NT2/D1 (cell line): ENCODE measurements at places on chromosomes 13 and 19.

GRCh38 chr13:57633141-57633949, 1.8 kb downstream of the PCDH17 start:
- DNase-seq, result no peak

DNA sequence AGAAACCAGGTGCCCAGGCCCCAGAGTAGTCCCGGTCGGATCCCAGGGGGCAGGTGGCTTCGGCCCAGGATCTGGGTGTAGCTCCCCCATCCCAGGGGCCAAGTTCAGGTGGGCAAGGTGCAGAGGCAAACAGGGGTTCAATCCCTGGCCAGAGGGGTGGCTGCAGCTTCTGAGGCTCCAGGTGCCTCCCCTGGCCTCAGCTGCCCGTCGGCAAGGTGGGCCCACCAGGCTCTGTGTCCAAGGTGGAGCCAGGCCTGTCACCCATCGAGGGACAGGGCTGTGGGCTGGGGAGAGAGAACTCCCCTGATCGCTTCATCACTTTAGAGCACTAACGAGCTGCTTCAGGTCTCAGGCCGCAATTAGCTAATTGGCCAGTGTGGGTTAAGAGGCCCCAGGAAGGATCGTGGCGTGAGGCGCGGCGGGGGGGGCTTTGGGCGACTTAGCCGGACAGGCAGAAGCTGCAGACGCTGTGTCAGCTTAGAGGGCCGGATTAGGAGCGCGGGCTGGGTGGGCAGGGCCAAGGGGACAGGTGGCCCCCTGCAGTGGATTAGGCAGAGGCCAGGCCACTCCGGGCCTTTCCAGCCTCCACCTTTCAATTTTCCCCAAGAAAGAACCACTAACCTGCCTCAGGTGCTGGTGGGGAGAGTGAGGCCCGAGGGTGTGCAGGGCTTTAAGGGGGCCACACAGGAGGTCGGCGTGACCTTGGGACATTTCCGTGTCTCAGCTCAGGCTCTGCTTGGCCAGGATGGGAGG, 2.8 kb upstream of the RAX2 start:
- DNase-seq, result no peak

GRCh38 chr13:44011036-44011435, 131.3 kb downstream of the LACC1 start:
- DNase-seq, result no peak

- DNase-seq, result no peak
Measured at GRCh38 chr19:34269968-34270621, 15.7 kb downstream of the GARRE1 start.

DNA sequence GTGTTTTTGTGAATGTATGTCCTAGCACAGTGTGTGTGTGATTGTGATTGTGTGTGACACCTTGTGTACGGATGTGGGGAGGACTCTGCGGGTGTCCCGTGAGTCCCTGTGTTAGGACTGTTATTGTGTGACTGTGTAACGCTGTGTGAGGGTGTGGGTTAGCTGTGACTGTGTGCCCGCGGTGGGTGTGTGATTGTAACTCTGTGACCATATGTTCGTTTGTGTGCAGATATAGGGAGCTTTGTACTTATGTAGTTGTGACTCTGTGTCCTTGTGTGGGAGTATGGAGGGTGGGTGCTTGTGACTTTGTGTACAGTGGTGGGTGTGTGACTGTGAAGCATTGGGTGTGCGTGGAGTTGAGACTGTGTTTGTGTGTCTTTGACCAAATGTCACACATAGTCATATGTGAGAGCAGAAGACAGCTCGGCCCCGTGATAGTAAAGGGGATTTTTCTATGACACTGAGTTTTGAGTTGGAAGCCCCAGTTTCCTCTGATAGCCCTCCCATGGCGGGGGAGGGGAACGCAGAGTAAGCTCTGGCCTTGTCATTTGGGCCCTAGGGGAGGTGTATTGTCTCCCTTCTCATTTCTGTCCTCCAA, 949 bp upstream of the ZNF260 start:
- DNase-seq, result no peak

GRCh38 chr19:4391306-4391693, 9.0 kb downstream of the SH3GL1 start:
- no peak for DNase-seq

DNA sequence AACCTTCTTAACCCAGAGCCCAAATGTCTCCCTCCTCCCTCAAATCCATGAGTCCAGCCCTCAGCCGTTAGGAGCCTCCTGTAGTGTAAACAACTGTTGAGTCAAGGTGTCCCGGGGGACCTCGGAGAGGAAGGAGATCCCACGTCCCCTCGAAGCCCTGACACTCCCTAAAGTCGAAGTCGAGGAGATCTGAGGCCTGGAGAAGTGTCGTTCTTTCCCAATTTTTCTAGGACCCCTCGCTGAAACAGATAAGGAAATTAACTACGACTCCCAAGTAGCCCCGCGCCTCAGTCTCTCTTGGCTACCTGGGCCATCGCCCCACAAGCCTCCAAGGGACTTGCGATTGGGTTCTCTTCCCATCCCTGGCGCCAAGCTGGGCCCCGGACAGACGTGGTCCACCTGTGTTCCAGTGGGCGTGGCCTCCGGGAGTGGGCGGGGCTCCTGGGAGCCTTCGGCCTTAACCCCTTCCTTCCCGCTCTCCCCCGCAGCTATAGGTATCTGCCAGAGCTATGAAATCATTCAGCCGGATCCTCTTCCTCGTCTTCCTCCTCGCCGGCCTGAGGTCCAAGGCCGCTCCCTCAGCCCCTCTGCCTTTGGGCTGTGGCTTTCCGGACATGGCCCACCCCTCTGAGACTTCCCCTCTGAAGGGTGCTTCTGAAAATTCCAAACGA, 869 bp downstream of the GFY start:
- DNase-seq, result no peak

DNA sequence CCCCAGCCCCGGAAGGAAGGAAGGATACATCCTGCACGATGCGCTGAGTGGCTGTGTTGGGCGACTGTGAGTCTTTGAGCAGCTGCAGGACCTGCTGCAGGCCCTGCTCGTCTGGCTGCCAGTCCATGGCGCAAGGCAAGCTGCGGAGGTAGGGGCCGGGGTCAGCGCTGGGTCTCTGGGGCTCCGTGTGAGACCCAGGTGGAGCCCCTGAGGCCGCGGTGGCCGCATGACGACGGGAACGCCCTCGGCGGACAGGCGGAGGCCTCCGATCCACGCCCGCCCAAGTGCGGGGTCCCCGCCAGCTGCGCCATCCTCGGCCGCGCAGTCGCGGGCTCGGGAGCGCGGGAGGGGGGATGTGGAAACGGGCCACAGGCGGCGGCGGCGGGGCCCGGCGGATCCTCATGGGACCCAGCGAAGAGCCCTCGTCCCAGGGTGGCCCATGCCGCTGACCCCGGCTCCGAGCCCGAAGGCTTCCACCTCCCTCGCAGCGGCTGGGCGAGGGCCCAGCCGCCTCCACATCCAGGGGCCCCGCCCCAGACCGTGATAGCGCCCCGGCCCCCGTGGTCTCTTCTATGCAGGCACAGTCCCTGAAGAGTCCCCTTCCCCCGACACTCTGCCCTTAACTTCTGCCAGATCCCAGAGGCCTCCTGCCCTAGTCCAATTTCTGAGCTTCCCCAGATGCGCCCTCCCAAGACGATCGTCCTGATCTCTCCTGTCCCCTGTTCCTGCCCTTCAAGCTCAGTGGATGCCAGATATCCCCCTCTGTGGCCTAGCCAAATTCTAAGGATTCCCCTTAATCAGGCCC, 2.7 kb downstream of the TNPO2 start:
- DNase-seq, result no peak

GRCh38 chr13:100363285-100363711, 225.3 kb downstream of the GGACT start:
- DNase-seq, result no peak

- DNase-seq, result no peak
Measured at GRCh38 chr13:100921139-100921538, 246.5 kb upstream of the TMTC4 start.

DNA sequence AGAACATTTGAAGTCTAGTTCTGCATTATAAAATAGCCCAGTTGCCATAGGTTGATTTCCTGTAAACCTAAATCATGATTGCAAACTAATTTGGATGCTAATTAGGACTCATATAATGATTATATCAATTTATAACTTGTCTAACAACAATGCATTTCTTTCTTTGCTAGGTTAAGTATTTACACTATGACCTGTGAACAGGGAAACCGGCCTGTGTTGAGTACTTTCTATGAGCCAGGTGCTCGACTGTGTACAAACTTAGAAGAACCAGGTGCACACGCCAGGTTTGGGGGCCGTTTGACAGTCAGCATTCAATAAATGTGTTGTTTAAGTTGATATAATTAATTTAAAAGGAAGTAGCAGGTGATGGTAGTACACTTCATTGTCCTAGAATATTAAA, 203.1 kb downstream of the TM9SF2 start:
- no peak for DNase-seq

- DNase-seq, result no peak
Measured at GRCh38 chr13:23751195-23751594, 138.0 kb downstream of the MIPEP start.

- no peak for DNase-seq
Measured at GRCh38 chr13:24179486-24179850, 18.9 kb downstream of the SPATA13 start.

GRCh38 chr19:19232261-19232721, 20.5 kb downstream of the NCAN start:
- no peak for DNase-seq

- DNase-seq, result no peak
Measured at GRCh38 chr13:23758798-23759527, 130.2 kb downstream of the MIPEP start.

GRCh38 chr19:4354897-4355296, 11.5 kb downstream of the MPND start:
- no peak for DNase-seq

GRCh38 chr13:96403651-96404050, 313.7 kb downstream of the HS6ST3 start:
- DNase-seq, result no peak

GRCh38 chr13:94291631-94292322, 187.7 kb downstream of the DCT start:
- DNase-seq, result no peak

DNA sequence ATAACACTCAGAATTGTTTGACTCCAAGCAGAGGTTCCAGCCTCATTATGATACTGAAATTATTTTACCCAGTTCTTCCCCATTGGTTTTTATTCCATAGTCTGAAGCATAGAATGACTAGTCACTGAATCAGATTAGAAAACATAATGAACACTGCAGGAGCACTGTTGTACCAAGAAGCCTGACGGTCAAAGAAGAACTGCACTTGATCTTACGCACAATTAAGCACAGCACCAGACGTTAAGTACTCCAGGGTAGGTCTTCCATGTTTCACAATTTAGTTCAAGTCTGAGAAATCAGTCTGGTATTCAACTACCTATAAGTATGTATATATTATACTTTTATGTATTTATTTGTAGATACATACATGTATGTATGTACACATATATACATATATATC, 973.5 kb upstream of the SPRY2 start:
- DNase-seq, result no peak

DNA sequence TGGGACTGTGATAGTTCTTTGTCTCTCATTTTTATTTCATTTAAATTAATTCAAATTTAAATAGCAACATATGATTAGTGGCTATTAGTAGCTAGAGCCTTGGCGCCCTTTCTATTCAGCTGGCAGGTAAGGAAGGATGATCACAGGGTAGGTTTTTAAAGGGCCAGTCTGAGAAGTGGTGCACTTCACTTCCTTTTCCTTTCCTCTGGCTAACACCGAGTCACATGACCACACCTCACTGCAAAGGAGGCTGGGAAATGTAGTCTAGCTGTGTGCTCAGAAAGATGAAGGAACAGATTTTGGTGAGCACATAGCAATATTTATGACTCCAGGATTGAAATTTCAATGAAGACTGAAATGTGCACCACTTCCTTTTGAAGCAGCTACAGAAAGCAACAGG, 128.7 kb downstream of the TSHZ3 start:
- DNase-seq, result peak; percentile 3

GRCh38 chr13:26910754-26911465, 150.3 kb upstream of the GPR12 start:
- DNase-seq, result no peak

- DNase-seq, result no peak
Measured at GRCh38 chr13:65585346-65585745, 1644.8 kb downstream of the PCDH9 start.

- DNase-seq, result no peak
Measured at GRCh38 chr13:34738254-34738992, 203.6 kb upstream of the NBEA start.

- no peak for DNase-seq
Measured at GRCh38 chr13:25958986-25959385, 92.8 kb downstream of the SHISA2 start.
